ENCODE measurements at places on chromosomes 16 and 17.
A peak's percentile ranks its signal among the peaks of the same experiment; 100 is the strongest.

GRCh38 chr17:42000413-42001133 is 16.7 kb downstream of the DNAJC7 start:
- DNase-seq: peak; percentile 46

GRCh38 chr17:67708378-67708777 is 9.4 kb upstream of the NOL11 start:
- no peak for DNase-seq

- no peak for DNase-seq
Observed at GRCh38 chr16:69513180-69513966, 52.4 kb upstream of the NFAT5 start.

- DNase-seq: no peak
Observed at GRCh38 chr16:58485184-58485887, 14.6 kb upstream of the NDRG4 start.

- DNase-seq: no peak
Observed at GRCh38 chr17:82325286-82326180, 8.0 kb downstream of the SECTM1 start.
